ENCODE measurements at places on chromosomes 7 and 10.

- no peak for DNase-seq
Observed at GRCh38 chr7:112699725-112700513, 90.3 kb downstream of the TMEM168 start.

DNA sequence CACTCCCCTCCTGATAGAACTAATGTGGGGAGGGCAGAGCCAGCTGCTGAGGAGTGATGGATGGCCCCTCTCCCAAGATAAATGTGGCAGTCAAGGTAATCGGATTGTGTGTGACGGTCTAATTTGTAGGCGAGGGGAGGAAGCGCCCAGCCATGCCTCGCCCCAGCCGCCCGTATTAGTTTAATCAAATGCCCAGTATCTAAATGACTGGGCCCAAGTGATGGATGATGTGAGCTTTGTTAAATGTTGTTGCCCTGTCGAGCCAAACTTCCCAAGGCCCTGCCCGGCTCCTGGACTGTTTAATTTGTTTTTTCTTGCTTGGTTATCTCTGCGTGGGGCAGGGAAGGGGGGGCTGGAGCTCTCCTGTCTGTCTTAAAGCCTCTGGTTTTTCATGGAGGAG lies 88.4 kb upstream of the PPIF start:
- DNase-seq: no peak

DNA sequence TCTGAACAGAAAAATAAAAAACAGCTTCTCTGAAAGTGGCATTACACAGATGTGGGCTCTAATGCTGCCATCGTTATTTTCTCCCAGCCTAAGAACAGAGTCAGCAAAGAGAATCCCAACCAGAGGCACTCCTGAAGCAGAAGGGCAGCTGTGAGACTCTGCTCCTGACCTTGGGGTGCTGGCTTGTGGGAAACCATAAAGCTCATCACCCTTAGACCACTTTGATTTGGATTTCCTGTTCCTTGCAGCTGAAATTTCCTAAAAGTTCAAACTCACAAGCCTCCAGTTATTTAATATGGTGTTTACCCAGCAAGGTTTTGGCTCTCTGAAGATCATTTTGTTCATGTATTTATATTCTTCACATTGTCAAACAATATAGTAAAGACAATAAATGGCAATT lies 814.8 kb downstream of the TNS3 start:
- no peak for DNase-seq

GRCh38 chr10:76950354-76950753 lies 687.3 kb downstream of the KCNMA1 start:
- DNase-seq: no peak

DNA sequence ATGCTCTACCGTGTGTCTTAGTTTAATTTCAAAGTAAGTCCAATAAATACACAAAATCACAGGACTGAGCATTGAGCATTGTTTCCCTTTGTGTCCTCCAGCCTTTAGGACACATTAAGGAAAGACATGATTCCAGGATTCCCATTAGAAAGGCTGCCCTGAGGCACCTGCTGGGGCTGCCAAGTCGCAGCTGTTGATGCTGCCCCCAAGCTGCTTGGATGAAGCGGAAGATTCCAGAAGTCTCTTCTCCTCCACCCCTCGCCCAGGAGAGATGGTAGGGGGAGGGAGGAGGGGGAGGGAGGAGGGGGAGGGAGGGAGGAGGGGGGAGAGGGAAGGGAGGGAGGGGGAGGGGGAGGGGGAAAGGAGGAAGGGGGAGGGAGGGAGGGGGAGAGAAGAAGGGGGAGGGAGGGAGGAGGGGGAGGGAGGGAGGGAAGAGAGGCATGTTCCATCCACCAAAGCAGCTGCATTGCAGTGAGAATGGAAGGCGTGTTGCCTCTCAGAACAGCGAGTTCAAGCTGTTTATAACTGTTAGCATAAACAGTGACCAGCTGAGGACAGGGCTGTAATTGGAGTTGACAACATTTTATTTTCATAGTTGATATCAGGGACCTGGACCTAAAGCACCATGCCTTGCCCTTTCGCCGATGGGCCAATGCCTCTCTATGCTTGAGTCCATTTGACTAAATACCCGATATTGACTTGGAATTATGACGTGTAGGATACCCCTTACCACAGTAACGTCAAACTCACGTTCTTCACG lies 67.3 kb downstream of the DIP2C start:
- no peak for DNase-seq

DNA sequence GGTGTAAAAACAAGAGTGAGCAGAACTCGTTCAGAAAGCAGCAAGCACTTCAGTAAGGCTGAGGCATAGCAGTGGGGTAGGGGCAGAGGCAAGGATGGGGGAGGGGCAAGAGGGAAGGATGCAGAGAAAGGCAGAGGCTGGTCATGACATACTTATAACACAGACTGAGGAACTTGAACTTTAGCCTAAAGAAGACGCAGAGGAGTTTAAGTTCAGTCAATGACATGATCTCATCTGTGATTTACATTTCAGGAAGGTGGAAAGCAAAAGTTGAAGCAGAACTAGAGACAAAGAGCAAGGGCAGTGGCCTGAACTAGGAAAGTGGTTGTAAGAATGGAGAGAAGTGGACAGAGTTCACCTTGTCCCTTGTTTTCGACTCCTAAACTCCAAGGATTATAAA lies 15.8 kb downstream of the MACC1 start:
- no peak for DNase-seq

GRCh38 chr7:1464694-1465093 lies 5.4 kb upstream of the MICALL2 start:
- DNase-seq: no peak

- no peak for DNase-seq
Observed at GRCh38 chr7:74674166-74674565, 16.6 kb downstream of the GTF2I start.

DNA sequence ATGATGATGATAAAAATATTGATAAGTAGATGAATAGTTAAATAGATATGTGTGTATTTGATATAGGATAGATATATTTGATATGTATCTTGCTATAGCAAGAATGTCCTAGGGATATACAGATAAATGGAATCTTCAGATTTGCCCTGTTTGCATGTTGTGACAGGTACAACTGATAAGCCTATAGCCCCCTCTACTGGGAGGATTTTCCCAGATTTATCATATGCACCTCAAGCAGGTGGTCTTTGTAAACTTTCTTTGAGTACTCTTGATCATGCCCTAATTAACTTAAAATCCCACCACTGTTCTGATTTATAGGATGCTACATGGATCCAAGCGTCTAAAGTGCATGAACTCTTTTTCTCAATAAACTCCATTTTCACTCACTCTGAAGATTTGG lies 1050.7 kb downstream of the SORCS3 start:
- no peak for DNase-seq

DNA sequence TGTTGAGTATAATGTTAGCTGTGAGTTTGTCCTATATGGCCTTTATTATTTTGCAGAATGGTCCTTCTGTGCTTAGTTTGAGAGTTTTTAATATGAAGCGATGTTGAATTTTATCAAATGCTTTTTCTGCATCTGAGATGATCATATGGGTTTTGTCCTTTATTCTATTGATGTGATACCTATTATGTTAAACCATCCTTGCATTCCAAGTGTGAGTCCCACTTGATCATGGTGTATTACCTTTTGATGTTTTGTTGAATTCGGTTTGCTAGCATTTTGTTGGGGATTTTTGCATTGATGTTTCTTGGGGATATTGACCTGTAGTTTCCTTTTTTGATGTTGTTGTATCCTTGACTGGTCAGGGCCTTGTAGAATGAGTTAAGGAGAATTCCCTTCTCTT lies 166.4 kb downstream of the MLLT10 start:
- no peak for DNase-seq

GRCh38 chr10:125448596-125448995 lies 234.4 kb downstream of the TEX36 start:
- DNase-seq: no peak

DNA sequence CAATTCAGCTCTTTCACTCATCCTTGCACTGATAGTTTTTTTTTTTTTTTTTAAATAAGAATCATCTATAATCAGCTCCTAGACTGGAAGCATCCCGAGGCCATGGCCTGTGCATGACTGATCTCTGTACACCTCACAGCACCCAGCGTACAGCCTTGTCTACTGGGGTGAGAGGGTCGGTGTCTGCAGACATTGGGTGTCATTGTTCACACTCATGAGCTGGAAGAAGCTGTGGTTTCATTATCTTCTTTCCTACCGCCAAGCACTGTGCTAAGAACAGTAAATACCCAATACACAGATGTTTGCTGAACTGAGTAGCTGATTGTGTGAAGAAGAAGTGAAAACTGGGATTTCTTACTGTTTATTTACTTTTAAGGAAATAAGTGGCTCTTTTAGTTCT lies 123.6 kb downstream of the CLEC2L start:
- DNase-seq: no peak

GRCh38 chr7:38190011-38190410 lies 12.0 kb downstream of the STARD3NL start:
- no peak for DNase-seq

DNA sequence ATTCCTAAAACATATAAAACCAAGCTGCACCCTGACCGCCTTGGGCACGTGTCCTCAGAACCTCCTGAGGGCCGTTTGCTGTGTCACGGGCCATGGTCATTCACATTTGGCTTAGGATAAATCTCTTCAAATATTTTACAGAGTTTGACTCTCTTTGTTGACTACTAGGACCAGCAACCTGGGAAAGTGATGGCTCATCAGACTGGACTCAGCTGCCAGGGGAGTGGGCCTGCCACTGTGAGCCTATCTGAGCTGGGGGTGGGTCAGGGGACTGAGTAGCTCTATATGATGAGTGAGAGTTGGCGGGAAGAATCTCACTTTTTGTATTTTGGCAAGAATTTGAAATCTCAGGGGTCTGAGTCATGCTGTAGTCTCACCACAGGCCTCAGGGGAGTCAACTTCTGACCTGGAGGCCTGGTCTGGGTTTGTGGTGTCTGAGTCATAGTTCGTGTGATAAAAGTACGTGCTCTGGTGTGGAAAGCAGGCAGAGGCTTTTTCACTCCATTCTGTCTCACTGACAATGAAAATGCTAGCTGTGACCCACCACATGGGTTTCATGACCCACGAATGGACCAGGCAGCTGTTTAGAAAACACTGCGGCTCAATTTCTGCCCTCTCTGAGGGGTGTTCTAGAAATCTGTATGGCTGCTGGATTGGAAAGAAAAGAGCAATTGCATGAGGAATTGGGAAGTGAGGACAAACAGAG lies 4.2 kb upstream of the UPP1 start:
- no peak for DNase-seq

Measured in stimulated activated CD4-positive, alpha-beta T cell treated with anti-CD3 and anti-CD28 coated beads, TNF-alpha, amount 100 ng/mL, for 4 hours (primary cell).